Upper lobe of left lung (tissue), 6 donors: ENCODE measurements at places on chromosomes 1 and 21. TPM values are rescaled to one million over a fixed set of nuclear protein-coding genes. Genes with fewer than 3 reads are reported as not detected.

DNA sequence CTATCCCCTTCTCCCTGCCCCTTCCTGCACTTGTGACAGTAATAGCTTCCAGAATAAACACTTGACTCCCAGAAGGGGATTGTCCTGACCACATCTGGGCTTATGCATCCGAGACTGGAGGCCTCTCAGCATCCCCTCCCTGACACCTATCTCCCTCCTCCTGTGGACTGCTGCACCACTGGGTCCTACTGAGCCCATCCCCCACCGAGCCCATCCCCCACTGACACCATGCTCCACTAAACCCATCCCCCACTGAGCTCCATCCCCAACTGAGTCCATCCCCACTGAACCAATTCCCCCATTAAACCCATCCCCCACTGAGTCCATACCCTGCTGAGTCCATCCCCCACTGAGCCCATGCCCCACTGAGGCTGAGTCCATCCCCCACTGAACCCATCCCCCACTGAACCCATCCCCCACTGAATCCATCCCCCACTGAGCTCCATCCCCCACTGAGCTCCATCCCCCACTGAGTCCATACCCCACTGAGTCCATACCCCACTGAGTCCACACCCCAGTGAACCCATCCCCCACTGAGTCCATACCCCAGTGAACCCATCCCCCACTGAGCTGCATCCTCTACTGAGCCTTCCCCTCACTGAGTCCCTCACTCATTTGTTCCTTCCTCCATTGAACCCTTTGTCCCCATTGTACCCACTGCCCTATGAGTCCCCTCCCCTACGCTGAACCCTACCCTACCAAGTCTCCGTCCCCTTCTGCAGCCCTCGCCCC lies 5.6 kb downstream of the PDZK1IP1 start:
- no peaks in the 10 kb centered on the region for H3K36me3 ChIP-seq
- H3K27ac ChIP-seq, result no peak overlapping the region
- H3K27me3 ChIP-seq, result no peaks in the 10 kb centered on the region

DNA sequence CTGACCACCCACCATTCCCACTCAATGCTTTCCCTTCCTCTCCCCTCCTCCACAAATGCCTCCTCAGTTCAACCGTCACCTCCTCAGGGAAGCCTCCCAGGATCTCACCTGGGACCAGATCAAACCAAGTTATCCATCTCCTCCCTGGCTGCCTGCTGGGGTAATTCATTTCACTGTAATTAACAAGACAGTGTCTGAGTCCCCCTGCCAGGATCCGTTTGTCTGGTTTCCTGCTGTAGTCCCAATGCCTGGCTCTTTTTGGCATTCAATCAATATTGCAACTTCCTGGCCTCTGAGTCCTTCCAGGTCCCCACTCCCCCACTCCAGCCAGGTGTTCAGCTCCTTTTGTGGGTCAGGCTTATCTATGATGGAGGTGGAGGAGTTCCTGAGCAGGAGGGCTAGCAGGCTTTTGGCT lies 687.7 kb downstream of the PTPRU start:
- no peak overlapping the region for H3K4me3 ChIP-seq
- DNase-seq, result no peak
- no peaks in the 10 kb centered on the region for H3K27me3 ChIP-seq
- no peaks in the 10 kb centered on the region for H3K36me3 ChIP-seq
- no peak overlapping the region for H3K27ac ChIP-seq

DNA sequence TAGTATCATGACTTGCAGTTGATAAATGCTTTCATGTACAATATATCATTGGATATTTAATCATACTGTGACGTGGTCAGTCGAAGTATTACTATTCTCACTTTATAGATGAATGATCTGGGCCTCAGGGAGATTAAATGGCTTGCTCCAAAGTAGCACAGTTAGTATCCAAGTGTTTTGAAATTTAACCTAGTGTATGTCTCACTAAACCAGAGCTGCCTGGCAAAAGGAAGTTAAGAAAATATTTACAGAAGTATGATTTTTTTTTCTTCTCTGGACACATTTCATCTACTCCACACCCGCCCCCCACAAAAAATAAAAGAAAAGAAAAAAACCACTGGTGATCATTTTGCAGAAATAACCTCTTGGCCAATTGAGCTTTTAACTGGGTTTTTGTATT lies 71.9 kb upstream of the CXADR start:
- no peaks in the 10 kb centered on the region for H3K4me1 ChIP-seq
- no peak overlapping the region for H3K27ac ChIP-seq
- DNase-seq, result no peak
- H3K27me3 ChIP-seq, result no peaks in the 10 kb centered on the region

DNA sequence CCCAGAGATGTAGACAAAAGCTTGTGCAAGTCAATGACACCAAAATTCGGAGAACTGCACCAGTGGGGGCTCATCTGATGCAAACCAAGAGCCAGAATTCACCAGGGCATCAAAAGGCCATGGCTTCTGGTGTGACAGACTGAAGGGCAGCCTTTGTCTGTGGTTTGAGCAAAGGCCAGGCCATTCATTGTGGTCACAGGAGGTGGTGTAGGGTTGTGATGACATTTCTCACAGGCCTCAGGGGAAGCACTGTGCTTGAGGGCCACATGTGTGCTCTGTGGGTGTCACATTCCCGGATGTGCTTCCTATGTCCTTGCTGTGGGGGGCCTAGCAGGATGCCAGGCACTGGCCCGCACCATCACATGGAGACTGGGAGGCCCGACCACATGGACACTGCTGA lies 22.5 kb upstream of the KCNE1 start:
- H3K27me3 ChIP-seq, result no peaks in the 10 kb centered on the region
- H3K4me3 ChIP-seq, result no peak overlapping the region
- no peaks in the 10 kb centered on the region for H3K4me1 ChIP-seq
- no peak overlapping the region for H3K27ac ChIP-seq

The ZNF593 gene
- 46.5 TPM for total RNA-seq

The TRIM67 gene
- not detected for total RNA-seq

The DNM3 gene
- 10.8 TPM for total RNA-seq
